RPMI8226 (cell line): ENCODE measurements at places on chromosomes 16 and 17.

DNA sequence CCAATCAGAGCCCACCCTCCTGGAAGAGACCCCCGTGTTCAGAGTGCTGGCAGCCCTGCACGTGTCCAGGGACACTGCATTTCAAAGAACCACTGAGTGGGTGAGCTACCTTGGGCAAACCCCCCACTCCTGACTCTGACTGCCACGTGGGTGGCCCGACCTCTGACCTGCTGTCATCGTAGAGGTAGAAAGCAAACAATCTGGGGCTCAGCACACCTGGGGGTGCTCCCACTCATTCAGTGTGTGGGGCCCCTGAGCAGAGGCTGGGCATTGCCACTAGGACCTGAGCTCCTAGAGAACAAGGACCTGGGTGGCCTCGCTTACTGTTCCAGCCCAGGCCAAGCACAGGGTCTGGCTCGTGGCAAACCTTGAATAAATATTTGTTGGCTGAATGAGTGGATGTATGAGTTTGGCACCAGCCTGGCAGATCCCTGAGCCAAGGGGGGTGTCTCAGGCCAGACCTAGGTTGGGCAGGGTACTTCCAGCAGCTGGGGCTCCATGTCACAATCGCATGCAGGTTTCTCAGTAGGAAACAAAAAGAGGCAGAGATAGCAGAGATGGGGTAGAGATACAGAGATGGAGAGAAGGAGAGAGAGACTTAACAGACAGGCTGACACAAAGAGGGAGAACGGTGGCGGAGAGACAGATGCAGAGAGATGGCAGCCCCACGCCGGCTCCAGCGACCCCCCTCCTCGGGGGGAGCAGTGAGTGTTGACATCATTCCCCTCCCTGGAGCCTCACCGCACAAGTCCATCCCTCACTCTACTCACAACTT lies 5.4 kb upstream of the DRC7 start:
- DNase-seq = no peak

- no peak for DNase-seq
Measured at GRCh38 chr17:53088481-53088880, 734.2 kb upstream of the KIF2B start.

DNA sequence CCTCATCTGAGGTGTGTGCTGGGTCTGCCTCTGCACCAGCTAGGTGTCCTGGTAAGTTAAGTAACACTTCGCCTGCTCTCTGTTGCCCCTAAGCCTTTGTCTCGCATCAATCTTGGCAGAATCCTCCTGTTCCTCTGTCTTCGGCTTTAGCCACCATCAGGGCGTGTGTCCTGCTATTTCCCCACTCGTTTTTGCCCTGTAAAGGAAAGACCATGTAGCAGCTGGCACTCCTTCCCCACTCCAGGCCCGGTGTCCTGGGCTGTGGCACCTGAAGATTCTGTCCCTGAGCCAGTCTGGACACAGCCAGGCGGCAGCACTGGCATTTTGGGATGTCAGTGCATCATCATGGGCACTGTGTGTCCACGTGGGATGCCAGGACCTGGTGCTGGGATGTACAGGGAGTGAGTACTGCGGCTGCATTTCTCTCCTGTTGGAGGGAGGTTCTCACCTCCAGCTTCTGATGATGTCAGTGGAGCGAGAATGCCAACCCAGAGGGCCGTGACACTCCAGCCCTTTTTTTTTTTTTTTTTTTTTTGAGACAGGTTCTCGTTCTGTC lies 26.2 kb upstream of the FOXK2 start:
- no peak for DNase-seq

DNA sequence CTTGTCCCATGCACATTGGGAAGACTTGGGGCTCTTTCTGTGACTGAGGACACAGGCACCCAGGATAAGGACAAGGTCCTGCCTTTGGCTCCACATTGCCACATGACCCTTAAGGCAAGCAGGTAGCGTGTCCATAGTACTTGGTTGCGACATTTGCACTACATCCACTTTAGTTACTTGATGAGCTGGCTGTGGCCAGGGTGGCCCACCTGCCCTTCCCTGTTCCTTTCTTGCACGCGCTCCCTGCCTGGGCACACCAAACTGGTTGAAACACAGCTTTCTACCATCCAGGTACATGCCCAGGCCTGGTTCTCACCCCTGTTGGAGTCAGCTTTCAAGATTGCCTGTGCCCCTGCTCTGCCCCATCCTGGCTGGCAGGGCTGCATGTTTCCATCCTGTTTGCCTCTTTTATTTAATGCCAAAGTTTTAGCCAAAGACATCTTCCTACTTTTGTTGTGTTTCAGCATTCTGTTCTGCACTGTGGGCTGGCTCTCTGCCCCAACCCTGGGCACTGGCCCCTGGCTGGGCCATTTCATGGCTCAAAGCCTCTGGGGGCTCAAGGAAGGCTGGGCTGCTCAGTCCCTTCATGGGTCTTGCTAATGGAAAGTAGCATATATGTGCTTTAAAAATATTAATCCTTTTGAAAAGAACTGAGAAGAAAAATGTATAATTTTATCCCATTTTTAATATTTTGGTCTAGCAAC lies 3.2 kb downstream of the B3GNT9 start:
- DNase-seq = no peak

DNA sequence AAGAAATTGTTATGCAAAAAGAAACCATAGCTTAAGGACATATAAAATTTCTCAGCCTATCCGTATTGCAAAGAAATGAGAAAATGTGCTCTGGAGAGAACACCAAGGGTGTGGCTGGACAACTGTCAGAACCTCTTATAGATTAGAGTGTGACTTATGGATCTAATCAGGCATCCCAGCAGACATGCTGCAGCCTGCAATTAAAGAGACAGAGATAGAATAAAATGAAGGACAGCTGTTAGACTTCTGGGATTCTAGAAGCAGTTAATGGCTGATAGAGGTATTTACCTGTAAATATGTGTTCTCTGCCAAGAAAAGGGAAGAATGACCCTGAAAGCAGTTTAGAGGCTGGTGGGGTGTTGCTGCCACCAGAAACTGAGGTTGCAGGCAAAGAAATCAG lies 160.1 kb upstream of the KIF2B start:
- no peak for DNase-seq

DNA sequence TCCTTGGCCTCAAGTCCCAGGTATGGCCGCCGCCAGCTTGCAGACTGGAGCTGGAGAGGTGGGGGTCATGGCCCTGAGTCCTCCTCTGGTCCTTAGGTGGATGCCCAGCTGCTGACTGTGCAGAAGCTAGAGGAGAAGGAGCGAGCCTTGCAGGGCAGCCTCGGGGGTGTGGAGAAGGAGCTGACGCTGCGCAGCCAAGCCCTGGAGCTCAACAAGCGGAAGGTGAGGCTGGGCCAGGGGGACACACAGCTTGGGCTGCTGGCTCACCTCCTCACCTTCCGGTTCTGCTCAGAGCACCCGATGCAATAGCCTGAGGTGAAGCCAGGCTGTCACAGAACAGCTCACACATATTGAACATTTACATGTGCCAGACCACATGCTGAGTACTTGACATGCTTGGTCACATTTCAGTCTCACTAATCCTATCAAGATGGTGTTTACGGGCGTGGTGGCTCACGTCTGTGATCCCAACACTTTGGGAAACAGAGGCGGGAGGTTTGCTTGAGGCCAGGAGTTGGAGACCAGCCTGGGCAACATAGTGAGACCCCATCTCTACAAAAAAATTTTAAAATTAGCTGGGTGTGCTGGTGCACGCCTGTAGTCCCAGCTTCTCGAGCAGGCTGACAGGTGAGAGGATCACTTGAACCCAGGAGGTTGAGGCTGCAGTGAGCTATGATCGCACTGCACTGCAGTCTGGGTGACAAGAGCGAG lies 7.4 kb downstream of the RNF40 start:
- no peak for DNase-seq

- DNase-seq = no peak
Measured at GRCh38 chr17:65062171-65062915, 5.8 kb upstream of the GNA13 start.

DNA sequence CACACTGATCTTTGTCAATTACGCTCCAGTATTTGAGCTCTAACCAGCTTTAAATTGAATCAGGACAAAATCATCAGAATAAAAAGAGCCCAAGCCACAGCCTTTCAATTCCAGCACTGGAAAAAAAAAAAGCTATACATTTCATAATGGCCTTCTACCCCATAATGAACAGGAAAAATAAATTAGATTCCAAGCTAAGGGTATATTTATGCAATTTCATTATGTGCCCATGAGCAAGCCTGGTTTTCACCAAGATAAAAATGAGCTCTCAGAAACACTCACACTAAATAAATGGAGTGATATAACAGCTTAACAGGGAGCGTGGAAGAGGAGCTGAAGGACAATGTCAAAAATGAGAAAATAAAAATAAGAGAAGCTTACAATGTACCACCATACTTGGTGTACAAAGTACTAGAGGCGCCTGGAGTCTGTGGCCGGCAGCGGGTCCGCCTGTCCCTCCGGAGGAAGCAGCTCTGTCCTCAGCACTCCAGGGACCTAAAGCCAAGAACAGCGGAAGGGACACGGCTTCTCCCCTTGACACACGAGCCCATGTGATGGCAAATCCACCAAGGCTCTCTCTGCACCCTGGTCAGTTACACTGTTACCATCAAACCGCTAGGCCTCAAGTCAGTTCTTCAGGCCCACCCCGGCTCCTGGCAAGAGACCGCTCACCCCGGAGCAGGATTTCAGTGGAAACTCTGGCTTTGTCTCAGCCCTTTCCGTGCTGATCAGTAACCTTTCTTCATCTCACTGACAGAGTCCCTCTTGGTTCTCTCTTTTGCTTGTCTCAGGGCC lies 69.6 kb downstream of the RBFOX3 start:
- no peak for DNase-seq

GRCh38 chr16:69936751-69937211 lies 14.4 kb upstream of the CLEC18A start:
- no peak for DNase-seq

- DNase-seq = no peak
Measured at GRCh38 chr17:1762233-1762900, 507 bp downstream of the SERPINF1 start.

- no peak for DNase-seq
Measured at GRCh38 chr16:69532641-69533455, 32.9 kb upstream of the NFAT5 start.

- no peak for DNase-seq
Measured at GRCh38 chr17:56184650-56185049, 31.4 kb downstream of the ANKFN1 start.

DNA sequence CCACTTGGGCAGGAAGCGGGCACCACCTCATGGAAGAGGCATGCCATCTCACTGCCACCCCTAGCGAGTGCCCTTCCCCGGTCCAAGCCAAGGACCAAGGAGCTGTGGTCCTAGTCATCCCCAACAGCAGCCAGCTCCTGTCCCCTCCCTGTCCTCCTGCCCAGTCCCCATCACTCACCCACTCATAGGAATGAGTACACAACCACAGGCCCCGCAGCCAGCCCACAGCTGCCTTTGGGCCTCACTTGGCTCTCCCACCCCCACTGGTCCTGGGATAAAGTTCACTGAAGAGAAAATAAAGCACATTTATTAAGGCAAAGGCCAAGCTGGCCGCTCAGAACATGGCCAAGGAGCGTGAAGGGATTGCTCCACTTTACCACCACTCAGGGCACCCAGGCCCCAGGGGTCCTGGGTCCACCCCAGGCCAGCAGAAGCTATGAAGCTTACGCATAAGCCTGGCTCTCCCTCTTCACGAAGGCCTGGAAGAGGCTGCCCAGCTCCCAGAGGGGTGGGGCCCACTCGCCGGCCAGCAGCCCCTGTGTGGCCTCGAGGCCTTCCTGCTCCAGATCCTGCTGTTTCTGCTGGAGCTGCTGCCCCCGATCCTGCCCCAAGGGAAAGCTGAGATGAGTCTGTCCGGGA lies 3.6 kb downstream of the SCRN2 start:
- no peak for DNase-seq

GRCh38 chr17:49922095-49922494 lies 46.9 kb upstream of the DLX4 start:
- no peak for DNase-seq

- DNase-seq = no peak
Measured at GRCh38 chr17:50949128-50949988, 83.2 kb upstream of the TOB1 start.

GRCh38 chr17:38733282-38733981 lies 3.3 kb downstream of the CISD3 start:
- no peak for DNase-seq

- DNase-seq = no peak
Measured at GRCh38 chr16:1094124-1094479, 1.9 kb downstream of the C1QTNF8 start.

GRCh38 chr17:37124821-37125173 lies 176.0 kb downstream of the AATF start:
- no peak for DNase-seq

DNA sequence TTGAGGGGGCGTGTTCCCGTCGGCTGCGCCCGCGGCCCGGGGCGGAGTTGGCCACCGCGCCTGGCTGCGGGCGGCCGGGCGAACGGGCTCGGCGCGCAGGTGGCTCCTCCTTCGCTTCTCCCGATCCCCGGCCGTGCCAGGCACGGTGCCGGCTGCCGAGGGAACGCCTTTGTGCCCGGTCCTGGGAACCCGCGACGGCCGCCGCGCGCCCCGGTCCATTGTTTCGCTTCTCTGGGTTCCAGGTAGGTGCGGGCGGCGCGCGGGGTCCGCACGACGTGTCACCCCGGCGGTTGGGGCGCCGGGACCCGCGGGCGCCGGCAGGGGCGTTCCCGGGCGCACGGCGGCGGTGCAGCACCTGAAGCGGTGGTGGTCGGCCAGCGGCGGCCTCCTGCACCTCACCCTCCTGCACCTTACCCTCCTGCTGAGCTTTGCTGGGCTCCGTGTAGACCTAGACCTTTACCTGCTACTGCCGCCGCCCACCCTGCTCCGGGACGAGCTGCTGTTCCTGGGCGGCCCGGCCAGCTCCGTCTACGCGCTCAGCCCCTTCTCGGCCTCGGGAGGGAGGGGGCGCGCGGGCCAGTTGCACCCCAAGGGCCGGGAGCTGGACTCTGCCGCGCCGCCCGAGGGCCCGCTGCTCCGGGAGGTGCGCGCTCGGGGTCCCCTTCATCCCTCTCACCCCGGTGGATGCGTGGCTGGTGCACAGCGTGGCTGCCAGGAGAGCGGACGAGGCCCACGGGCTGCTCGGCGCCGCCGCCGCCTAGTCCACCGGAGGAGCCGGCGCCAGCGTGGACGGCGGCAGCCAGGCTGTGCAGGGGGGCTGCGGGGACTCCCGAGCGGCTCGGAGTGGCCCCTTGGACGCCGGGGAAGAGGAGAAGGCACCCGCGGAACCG lies 99.9 kb downstream of the EFCAB13 start:
- no peak for DNase-seq

GRCh38 chr17:41967921-41968578 lies 1.5 kb downstream of the CNP start:
- no peak for DNase-seq

DNA sequence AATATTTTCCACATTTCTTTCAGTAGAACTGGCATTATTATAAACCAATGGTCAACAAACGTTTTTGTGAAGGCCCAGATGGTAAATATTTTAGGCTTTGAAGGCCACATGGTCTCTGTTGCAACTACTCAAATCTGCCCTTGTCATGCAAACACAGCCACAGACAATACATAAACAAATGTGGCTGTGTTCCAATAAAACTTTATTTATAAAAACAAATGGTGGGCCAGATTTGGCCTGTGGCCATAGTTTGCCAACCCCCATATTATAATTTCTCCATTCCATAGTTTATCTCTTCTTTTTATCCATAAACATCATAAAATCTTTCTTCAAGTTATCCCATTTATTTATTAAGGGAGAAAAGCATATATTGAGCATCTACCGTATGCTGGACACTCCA lies 98.8 kb downstream of the CDYL2 start:
- no peak for DNase-seq
